ENCODE measurements at places on chromosomes 7 and 10.

DNA sequence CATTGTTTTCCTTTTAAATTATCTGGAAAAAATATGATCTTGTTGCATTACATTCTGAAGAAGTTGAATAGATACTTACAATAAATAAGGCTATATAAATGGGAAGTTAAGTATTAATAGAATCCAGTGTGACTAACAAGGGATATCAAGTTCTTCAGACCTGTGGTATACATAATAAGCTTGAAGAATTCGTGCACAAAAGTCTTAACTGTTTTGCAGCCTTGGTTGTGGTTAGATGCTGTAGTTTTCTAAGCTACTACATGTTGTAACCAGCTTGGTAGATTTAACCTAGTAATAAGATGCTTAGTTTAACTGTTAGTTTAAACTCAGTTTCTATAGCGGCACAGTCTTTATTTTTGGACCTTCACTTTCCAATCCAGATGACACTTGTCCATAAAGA is 106.2 kb upstream of the GLCCI1 start:
- no peak for DNase-seq

DNA sequence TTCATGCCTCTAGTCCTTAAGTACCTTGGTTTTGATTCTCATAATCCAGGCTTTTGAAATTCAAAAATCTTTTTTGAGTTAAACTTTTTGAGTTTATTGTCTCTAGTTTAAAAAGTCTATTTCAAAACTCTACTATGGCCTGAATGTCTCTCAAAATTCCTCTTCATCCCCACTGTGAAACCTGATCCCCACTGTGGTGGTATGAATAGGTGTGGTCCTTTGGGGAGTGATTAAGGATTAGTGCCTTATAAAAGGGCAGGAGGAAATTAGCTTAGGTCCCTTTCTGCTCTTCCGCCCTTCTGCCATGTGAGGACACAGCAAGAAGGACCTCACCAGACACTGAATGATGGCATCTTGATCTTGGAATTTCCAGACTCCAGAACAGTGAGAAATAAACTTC is 44.1 kb upstream of the JAZF1 start:
- DNase-seq: no peak

- no peak for DNase-seq
Observed at GRCh38 chr10:46014206-46014605, 16.2 kb downstream of the NCOA4 start.

DNA sequence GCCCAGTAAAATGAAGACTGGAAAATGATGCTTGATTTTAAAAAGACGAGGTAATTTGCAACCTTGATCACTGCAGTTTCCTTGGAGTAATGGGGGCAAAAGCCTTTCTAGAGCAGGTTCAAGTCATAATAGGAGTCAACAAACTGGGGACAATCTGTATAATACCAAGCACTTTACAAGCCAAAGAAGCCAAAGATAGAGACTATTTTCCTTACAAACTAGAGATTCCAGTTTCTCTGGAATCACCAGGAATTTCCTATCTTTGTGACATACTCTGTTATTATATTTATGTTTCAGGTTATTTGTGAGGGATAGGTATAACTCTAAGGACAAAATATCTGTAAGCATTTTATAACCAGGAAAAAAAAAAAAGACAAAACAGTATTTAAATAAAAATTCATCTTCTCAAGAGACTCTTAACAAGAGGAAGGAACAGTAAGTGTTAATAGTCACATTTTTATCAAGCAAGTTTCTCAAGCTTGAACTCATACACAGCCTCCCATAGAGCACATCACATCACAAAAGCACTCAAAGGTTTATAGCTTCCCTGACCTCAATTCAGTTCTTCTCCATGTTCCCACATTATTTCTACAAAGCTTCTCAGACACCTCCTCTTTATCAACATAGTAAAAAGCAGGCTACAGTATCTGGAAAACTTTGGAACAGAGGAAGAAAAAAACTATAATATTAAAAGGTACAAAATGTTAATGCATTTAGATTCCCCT is 18.9 kb downstream of the JMJD1C start:
- no peak for DNase-seq
